ENCODE measurements at places on chromosomes 13 and 19.

DNA sequence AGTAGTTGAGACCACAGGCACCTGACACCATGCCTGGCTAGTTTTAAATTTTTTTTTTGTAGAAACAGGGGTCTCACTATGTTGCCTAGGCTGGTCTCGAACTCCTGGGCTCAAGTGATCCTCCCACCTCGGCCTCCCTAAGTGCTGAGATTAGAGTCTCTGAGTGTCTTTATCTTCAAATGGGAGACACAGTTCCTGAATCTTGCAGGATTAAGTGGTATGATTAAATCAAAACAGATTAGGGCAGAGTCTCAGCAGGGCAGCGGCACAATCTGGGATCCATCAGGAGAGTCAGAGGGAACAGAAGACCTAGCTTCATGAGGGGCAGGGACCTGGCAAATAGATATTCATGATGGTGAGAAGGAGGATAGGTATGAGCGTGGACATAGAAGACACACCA lies 953 bp downstream of the RLN3 start:
- no peak for DNase-seq

DNA sequence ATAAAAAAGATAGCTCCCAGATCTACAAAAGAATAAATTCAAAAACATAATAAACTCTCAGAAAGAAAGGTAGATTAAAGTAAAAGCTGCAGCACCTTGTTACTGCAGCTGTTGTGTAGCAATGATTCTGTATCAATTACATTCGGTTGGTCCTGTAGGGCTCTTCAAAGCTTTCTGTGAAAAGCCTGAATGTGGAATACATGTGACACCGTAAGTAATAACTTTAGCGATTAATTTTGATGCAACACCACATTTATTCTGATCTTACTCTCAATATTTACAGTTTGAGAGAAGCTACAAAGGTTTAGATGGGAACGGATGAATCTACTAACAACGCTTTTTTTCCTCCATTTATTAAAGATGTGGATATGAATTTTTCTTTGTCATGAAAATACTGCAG lies 279.2 kb downstream of the DACH1 start:
- DNase-seq, result no peak

DNA sequence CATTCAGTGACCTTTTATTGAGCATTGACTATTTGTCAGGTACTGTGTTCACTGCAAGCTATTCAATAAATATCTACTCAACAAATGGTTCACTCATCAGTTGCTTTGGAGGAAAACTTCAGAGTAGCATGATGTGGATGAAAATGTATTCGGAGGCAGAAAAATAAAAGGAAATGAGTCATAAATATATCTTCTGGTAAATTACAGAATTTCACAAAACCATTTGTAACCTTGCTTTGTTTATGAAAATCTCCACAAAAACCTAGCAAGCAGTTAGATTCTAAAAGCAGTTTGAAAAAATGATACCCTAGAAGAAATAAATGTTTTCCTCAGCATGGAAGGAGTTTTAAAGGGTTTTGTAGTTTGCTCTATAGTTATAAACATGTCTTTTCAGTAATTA lies 399.6 kb downstream of the LMO7 start:
- no peak for DNase-seq

GRCh38 chr19:39568604-39569003 lies 28.6 kb upstream of the EID2 start:
- DNase-seq, result no peak

Measured in iPS DF 19.7 (cell line).